ENCODE measurements at places on chromosomes 2 and 18.

DNA sequence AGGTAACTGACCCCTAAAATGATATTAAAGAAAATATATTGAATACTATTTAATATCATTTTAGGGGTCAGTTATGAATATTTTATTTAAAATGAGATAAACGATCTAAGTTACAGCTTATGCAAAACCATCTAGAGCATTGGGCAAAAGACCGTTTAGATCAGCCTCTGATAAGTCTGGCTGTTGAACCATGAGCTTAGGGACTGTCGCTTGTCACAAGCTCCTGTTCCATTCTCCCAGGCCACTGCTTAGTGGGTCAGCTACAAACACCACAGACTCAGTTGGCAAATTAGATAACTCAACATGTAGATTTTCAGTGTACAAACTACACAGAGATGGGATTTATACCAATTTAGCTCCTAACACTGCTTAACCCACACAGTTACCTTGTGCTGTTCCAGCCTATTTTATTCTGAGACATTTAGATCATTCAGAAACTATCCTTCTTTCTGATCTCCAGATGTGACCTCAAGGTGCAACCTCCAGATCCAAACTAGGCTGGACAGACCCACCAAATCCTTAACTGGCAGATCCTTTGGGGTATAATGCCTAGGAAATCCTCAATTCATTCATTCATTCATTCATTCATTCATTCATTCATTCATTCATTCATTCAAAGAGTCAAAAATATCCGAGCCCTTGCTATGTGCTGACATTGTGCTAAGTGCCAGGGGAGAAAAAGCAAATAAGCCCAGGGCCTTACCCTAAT lies 82.8 kb downstream of the HRH4 start:
- no peak for DNase-seq

DNA sequence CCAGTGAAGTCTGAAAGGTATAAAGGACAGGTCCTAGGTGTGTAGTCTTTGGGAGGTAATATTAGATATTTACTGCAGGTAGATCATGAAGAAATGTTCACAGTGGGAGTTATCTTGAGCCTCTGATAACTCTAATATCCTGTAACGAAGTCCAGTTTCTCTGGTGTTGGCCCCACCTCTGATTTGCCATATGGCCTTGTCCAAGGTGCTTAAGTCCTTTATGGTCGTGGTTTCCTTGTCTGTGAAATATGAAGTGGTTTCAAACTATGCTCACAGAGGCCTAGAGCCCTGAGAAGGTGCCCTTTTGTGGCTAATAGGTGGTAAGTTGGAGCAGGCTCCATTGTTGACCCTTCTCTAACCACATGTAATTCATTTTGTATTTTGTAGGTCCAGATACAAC lies 190.7 kb downstream of the ICOS start:
- DNase-seq = no peak

- DNase-seq = no peak
These were observed 77.8 kb upstream of the TFCP2L1 start for GRCh38 chr2:121362774-121363173.

DNA sequence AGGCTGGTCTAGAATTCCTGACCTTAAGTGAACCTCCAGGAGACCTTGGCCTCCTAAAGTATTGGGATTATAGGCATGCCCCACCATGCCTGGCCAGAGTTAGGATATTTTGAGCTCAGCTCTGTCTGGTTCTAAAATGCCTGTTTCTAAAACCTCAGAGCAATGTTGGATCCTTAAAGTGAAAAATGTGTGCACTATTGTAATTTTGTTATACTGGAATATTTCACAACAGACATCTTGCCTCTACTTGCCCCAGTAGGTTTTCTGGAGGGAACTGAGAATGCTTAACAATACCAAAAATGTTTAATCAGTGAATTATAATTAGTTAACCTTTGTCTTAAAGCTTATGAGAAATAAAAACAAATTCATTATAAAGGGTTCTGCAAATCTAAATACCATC lies 144.6 kb upstream of the CCDC195 start:
- DNase-seq = no peak

GRCh38 chr2:25401307-25402026 lies 59.7 kb upstream of the DNMT3A start:
- DNase-seq = no peak

DNA sequence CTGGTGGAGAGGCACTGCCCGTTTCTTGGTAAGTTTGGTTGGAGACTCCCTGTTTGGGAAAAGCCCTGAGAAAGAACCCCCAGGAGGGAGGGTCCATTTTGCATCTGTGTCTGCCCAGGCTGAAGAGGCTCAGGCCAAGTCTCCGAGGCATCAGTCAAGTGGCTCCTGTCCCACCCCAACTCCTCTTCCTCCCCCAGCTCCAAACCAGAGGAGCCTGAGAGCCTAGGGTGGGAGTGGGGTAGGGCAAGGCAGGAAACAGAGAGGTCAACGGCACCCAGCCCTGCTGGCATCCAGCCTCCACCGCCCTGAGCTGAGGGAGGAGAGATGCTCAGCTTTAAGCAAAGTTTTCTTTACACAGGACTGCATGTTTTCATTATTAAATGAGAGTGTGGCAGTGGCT lies 38.2 kb downstream of the CYP27C1 start:
- DNase-seq = no peak

DNA sequence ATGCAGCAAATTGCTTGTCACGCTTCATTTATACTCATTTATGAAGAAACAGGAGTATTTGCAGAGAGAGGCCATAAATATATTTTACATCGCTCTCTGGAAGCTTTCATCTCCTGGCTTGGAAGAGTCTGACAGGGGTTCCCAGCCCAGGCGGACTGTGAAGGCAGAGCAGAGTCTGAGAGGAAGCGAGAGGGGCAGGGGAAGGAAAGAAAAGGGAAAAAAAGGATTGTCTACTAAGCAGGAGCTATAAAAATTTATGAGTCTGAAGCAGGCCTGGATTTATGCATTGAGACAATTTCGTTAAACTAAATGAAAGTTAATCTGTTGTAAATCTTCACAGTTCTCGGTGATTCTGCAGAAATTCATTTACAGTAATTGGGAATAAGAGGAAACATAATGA lies 143.9 kb upstream of the GYPC start:
- DNase-seq = no peak

DNA sequence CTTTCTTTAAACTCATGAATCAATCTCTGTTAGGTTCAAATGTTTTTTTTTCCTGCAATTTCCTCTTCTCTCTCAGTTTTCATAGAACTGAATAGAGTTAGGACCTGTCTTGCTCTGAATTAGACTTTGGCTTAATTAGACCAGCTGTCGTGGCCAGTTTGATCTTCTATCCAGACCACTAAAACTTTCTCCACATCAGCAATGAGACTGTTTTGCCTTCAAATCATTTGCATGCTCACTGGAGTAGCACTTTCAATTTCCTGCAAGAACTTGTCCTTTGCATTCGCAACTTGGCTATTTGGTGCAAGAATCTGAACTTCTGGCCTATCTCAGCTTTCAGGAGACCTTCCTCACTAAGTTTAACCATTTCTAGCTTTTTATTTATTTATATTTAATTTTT lies 2002.2 kb upstream of the PIK3C3 start:
- DNase-seq = no peak

- DNase-seq = no peak
These were observed 1533.0 kb downstream of the LRP1B start for GRCh38 chr2:140597836-140598235.

DNA sequence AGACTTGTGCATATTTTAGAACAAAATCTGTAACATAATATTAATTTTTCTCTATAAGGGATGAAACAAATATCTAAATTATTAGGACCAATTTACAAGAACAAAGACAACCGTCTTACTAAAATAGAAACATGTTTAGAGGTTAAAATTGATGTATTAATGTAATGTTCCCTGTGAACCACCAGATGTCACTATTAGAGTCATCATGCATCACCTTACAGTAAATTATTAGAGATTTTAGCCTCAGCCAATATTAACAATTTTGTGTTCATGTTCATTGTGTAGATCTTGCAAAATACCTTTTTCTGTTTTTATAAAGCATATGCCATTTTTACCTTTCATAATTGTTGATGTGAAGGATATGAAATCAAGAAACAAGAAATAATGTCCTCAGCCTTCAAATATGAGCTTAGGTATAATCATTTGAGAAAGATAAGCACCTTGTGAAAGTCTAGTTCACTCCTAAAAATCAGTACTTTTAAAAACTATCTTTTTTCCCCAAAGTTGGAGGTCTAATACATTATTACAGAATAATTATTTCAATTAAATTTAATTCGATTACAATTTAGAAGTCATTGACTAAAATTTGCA lies 344.3 kb upstream of the KCNH7 start:
- no peak for DNase-seq

GRCh38 chr18:75128911-75129716 lies 79.8 kb downstream of the PTGR3 start:
- no peak for DNase-seq

DNA sequence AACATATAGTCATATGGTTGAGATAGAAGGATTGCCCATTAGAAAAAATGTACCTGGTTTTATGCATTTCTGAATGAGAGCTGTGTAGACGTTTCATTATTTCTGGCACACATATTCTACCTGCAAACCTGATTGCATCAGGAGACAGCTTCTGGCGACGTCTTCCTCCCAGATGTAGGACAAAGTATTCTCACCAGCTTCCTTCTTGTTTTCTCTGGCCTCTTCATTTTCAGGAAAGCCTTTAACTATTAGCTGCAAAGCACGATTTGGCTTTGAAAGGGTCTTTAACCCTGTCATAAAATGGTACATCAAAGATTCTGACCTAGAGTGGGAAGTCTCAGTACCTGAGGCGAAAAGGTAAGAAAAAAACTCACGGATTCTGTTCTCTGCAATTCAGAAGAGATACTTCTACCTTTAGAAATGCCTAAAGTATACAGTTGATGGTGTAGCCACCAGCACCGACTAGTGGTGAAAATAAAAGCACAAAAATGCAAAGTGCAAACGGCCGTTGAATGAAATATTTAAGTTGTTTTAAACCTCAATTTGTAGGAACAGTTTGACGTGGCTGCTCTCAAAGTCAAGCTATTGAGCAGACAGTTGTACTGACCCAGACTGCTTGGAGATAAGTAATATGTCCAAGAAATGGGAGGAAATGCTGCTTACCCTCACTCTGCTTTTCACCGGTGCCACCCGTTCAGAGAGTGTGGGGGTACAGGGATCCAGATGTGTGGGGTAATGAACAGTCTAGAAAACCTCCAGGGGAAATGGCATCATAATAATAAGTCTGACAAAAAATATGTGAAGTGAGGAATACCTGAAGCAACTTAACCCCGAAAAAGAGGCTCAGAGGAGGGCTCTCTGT lies 20.2 kb downstream of the IL18RAP start:
- no peak for DNase-seq

- DNase-seq = no peak
These were observed 116.9 kb downstream of the PHLPP1 start for GRCh38 chr18:62832282-62832681.

- DNase-seq = peak; percentile 87
These were observed 76.2 kb downstream of the FAM168B start for GRCh38 chr2:131016826-131017741.

- no peak for DNase-seq
These were observed 2.7 kb downstream of the CDH7 start for GRCh38 chr18:65753520-65753919.

DNA sequence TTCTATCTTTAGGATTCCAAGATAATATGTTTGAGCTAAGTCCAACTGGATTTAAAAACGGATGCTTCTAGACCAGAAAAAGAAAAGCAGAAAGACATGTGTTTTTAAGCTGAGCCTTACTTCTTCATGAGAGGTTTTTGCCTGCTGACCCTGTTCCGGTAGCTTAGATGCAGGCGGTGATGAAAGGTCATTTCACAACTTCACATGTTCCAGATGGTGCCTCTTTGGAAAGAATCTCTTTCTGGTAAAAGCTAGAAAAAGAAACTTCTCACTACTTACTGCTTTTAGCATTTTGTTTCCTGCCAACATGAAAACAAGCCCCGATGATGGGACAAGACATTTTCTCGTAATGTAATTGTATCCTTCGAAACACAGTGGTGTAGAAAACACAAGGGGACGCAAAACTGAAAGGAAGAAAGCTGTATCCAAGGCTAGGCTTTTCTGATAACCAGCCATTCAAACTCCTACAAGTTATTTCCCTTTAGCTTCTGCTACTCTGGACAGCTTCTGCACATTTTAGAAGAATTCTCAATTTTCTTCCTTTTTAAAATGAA lies 407.3 kb upstream of the LYPD1 start:
- no peak for DNase-seq

GRCh38 chr2:161746891-161747535 lies 122.8 kb downstream of the SLC4A10 start:
- DNase-seq = no peak

DNA sequence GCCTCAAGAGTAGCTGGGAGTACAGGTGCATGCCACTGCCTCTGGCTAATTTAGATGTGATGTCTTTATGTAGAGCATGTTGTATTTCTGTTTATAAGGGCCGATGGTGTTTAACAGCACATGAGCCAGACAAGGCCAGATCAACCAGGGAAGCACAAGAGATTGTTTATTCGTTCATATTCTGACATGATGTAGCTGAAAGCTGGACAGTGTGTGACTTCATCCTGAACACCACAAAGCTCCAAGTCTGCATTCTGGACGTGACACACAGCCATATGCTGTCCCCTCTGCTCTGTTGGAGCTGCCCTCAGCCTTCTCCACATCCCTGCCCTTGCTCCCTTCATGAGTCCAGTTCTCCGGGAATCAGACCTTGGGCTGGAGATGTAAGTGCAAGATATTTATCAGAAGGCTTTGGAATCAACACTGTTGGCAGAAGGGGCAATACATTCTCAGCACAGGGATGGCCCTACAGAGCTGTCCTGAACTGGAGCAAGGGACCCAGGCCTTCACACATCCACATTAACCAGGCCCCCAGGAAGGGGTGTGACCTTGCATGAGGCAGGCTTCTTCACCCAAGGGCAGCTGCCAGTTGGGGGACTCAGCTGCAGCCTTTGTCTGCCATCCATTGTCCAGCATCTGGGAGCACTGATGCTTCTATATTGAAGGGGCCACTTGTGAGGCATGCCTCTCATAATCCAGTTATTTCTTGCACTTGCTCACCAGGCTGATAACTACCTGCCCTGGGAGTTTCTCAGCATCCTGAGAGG lies 38.5 kb downstream of the EDAR start:
- no peak for DNase-seq

DNA sequence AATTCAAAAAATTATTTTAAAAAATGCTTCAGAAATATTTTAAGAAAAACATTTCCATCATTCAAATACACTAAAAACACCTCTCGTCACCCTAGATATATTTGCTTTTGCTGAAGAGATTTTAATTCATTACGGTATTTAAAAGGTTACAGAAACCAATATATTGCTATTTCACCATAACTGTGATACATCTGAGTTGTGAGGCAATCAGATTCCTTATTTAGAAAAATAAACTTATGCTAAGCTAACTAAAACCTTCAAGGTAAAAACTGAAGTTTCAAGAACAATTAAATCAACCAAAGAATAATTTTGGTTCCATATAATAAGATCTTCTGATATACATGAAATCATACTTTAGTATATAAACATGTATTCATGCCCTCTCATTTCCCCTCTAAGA lies 32.8 kb downstream of the PELI1 start:
- DNase-seq = no peak

GRCh38 chr18:23227726-23228070 lies 92.4 kb downstream of the CABLES1 start:
- no peak for DNase-seq

All from epithelial cell of prostate (primary cell).